ENCODE measurements at places on chromosomes 11 and 22.

GRCh38 chr11:95121698-95122097, 32.1 kb downstream of the ENDOD1 start:
- no peak for DNase-seq

GRCh38 chr11:129658526-129658867, 157.2 kb upstream of the TMEM45B start:
- no peak for DNase-seq

- no peak for DNase-seq
Observed at GRCh38 chr22:27574002-27574366, 227.6 kb downstream of the MN1 start.

DNA sequence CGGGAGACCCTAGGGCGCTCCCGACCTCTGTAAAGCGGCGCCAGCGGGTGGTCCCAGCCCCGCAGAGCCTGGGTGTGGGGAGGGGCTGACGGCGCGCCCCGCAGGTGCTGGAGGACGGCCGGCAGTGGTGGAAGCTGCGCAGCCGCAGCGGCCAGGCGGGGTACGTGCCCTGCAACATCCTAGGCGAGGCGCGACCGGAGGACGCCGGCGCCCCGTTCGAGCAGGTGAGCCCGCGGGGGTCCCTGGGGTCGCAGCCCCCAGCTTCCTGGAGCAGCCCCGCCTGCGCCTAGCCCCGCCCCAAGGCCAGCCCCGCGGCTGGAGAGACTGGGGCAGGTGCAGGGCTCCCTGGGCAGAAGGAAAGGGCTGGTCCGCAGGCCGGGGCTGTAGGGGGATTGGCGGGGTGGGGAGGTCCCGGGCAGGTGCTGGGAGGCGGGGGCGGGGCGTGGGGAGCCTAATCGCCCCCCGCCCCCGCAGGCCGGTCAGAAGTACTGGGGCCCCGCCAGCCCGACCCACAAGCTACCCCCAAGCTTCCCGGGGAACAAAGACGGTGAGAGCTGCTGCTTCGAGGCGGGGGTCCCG, 19.7 kb downstream of the EPS8L2 start:
- DNase-seq = no peak

GRCh38 chr22:17767233-17768065, 6.8 kb downstream of the BID start:
- no peak for DNase-seq

GRCh38 chr11:7536100-7536499, 22.3 kb downstream of the PPFIBP2 start:
- no peak for DNase-seq

DNA sequence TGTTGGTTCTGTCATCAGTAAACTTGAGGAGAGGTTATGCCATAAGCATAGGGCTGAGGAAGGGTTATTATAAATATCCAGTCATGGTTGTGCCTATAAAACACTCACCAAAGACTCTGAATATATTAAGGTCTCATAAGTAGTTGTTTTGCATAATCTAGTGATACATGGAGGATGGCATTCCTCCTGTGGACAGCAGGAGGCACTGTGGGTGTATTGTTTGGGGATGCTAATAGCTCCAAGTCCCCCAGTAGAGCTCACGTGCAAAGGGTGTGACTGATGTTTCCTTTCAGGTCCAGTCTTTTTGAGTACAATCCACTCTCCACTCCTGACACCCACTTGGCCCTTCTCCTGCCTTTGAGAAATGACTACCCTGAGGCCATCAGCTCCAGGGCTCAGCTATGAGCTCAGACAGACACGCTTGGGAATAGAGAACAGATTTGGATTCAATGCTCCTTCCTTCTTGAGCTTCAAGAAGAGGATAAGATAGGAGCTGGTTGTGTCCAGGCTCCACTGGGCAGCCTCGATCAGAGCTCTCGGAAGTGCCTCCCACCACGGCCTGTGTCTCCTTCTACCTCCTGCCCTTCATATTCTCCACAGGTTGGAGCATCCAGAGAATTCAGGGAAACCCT, 85.2 kb upstream of the IGLL5 start:
- DNase-seq = no peak

DNA sequence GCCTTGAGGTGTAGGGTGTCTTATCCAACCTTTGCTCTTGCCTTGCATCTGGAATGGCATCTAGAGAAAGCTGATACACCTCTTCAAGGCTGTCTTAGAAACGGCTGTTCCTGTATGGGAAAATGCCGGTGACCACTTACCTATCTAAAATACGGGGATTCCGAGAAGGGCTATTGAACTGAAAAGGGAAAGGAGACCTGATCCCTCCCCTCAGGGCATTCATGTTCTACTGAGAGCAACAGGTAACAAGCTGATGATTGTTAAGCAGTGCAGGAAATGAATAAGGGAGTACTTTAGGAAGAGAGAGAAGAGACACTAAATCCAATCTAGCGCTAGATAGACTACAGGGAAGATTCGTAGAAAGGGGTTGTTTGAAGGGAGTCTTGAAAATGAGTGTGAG, 1388.1 kb downstream of the FAM181B start:
- no peak for DNase-seq

GRCh38 chr11:118633319-118633690, 25.9 kb downstream of the PHLDB1 start:
- no peak for DNase-seq

DNA sequence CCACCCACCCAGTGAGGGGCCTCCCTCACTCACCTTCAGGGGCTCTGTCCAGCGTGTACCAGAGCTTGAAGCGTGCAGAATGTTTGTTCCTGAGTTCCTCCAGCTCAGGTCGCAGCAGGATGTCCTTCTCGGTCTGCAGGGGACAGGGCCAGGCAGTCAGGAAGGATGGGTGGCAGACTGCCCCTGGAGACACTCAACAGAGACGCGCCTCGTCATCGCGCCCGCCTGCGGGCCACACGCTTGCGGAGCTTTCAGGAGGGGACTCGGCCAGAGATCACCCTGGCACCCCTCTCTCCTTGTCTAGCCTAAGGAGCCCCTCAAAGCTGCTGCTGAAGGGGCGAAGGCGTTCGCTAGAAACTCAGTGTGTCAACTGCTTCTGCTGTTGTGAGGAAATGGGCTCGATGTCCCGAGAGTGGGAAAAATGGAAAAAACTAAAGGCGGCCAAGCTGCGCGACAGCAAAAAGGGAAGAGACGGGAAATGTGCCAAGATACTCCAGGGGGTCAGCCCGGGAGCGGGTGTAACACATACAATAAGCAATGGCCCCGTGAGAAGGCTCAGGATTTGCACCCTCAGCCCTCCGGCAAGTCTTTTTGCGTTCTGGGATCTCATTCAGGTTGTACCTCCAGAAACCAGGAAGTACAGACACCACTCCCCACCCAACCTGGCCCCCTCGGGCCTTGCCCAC, 9.2 kb upstream of the POLDIP3 start:
- no peak for DNase-seq

- no peak for DNase-seq
Observed at GRCh38 chr11:32418836-32419235, 16.5 kb downstream of the WT1 start.

- no peak for DNase-seq
Observed at GRCh38 chr22:47168900-47169800, 406.7 kb downstream of the TBC1D22A start.

DNA sequence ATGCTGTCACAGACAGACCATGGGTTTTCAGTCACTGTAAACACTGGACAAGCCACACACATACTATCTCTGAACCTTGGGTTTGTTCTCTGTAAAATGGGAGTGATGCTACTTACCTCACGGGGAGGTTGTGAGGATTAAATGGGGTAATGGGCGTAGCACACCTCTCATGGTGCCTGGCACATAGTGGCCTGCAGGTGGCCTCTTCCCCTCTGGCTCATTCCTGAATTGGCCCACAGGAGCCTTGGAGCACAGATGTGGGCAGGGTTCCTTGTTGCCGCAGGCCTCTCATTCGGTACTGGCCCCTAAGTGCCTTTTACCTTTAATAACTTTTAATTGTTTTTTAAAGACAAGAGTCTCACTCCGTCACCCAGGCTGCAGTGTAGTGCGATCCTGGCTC, 11.7 kb downstream of the MICAL2 start:
- no peak for DNase-seq

GRCh38 chr22:35172442-35172841, 84.9 kb upstream of the HMGXB4 start:
- DNase-seq = no peak

- DNase-seq = no peak
Observed at GRCh38 chr11:72637198-72637597, 37.0 kb downstream of the PDE2A start.

GRCh38 chr11:65132988-65133700, 1.2 kb downstream of the SYVN1 start:
- DNase-seq = no peak

DNA sequence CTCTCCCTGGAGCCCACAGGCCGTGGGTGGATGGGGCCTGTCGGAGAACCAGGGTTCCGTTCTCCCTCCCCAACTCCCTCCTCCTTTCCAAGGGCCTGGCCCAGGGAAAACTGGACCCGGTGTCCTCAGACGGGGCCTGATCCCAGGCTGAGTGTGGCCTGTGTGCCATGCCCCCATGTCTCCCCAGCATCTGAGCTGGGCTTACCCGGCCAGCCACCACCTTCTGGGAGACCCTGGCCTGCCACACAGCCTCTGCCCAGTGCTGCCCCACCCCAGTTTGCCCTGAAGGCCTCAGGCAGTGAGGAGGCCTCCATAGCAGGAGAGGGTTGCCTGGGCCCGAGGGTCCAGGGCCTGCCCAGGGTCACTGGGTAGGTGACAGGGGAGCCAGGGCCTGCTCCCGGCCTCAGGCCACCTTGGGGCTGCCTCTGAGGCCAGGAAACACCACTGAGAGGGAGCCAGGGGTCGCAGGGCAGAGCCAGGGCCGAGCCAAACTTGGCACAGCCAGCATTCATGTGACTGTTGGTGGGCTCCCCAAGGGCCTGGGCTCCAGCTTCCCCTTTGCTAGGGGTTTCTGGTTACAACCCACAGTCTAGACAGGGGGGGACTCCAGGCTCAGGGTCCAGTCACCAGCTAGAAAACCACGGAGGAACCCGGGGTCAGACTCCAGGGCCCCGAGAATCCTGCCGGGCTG, 590 bp upstream of the IFITM10 start:
- no peak for DNase-seq

DNA sequence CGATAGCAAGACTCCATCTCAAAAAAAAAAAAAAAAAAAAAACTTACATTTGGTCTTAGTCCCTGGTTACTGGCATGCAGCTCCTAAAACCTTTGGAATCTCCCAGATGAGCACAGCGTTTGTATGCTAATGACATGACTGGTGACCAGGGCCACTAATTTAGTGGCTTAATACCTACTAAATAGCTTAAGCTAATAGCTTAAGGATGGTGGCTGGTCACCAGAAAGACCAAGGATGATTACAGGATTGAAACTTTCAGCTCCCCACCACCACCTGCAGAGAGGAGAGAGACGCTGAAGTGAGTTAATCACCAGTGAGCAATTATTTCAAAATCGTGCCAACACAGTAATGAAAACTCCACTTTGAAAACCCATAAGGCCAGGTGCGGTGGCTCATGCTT, 37.1 kb downstream of the DENND5A start:
- no peak for DNase-seq

DNA sequence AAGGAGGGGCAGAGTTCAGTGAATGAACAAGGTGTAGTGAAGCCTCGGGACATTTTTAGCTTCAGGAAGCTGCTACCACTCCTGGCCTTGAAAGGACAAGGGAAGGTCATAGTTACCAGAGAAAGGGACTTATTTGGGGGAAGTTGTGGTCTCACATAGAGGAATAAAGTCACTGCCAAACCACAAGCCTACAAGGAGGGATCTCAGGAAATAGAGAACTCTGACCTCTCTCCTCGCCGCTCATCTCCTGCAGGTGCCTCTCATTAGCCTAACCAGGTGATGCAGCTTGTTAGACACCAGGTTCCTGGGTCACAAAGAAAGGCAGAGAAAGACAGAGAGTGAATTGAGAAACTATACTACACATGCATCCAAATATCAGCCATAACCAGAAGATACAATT, 14.3 kb upstream of the TOLLIP start:
- no peak for DNase-seq

GRCh38 chr11:42571131-42571877, 740.5 kb upstream of the API5 start:
- no peak for DNase-seq

GRCh38 chr22:47022075-47022473, 259.6 kb downstream of the TBC1D22A start:
- no peak for DNase-seq

DNA sequence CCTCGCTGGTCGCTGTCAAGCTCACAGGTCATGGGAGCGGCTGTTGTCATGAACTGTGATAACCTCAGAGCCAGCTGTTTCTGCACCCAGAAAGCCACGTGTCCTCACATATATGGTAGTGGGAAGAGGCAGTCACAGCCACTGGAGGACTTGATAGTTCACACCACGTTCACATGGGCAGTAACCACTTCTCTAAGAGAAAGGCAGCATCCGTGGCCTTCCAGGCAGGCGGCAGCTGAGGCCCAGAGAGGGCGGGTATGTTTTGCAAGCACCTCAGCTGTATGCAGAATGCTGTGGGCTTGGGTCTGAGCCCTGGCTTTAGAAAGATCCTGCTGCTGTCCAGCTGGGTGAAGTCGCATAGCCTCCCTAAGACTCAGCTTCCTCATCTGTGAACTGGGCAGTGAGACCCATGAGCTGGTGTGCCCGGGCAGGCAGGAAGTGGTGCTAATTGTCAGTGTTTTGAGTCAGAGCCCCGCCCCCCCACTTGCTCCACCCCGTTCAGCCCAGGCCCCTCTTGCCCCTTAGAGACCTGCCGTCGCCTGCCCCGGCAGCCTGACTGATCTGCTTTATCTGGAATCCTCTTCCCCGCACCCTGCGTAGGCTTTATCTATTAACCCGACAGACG, 13.3 kb downstream of the TTC38 start:
- DNase-seq = no peak

- DNase-seq = no peak
Observed at GRCh38 chr11:84480131-84480530, 1147.0 kb downstream of the DLG2 start.

GRCh38 chr22:28477556-28477955, 202.1 kb downstream of the TTC28 start:
- DNase-seq = no peak

- DNase-seq = no peak
Observed at GRCh38 chr11:128888034-128888985, 2.8 kb upstream of the KCNJ5 start.

DNA sequence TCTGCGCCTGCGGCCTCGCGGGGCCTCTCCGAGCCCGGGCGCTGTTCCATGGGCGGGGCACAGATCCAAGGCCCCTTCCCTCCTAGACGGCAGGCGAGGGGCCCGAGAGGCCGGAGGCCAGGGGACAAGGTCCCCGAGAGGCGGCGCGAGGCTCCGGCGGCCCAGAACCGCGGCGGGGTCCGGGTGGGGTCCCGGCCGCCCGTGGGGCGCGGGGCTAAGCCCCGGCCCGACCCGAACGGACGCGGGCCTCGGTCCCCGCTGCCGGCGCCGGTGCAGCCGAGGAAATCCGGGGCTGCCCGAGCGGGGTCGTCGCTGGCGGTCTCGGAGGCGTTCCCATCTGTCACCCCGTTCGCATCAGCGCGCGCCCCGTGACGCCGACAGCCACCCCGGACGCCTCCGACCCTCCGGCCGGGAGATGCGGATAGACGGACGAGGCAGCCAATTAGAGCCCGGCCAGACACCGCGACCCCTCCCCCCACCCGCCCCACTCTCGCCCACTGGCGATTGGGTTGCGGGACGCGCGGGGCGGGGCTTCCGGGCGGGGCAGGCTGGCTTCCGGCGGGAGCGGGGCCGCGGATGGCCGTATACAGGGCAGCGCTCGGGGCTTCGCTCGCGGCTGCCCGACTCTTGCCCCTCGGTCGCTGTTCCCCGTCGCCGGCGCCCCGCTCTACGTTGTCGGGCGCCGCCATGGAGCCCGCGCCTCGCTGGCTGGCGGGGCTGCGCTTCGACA, at the start of gene SELENOO:
Gene SELENOO (plus strand): TSS at position 551 of the 730 bp plus-strand sequence. CDS start 26 bp downstream, at position 577.
- peak; percentile 79 for DNase-seq

- DNase-seq = no peak
Observed at GRCh38 chr11:73152086-73152853, 10.2 kb upstream of the FCHSD2 start.

GRCh38 chr22:42892156-42892555, 35.1 kb upstream of the ARFGAP3 start:
- DNase-seq = no peak

- DNase-seq = no peak
Observed at GRCh38 chr11:75487365-75487764, 38.4 kb downstream of the GDPD5 start.

Data from left renal pelvis (tissue), 4 donors.